RCC 7860 (cell line): ENCODE measurements at places on chromosomes 13 and 19.

DNA sequence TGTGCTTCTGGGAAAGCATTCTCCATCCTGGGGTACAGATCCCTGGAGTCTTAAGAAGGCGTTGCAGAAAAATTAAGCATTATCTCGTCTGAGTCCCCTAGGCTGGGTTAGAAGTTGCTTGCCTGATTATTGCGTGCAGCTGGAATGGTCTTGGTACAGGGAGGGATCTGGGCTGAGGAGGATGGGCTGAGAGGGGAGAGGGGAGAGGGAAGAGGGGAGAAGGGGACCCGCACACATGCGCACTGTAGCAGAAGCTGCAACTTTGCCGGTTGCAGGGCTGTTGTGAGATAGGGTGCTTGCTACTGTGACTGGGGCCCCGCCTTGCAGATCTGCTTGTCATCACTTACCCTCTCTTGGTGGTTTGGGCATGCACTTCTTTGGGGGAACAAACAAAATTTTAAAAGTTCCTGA is 316.8 kb downstream of the DLEU7 start:
- no peak for DNase-seq

DNA sequence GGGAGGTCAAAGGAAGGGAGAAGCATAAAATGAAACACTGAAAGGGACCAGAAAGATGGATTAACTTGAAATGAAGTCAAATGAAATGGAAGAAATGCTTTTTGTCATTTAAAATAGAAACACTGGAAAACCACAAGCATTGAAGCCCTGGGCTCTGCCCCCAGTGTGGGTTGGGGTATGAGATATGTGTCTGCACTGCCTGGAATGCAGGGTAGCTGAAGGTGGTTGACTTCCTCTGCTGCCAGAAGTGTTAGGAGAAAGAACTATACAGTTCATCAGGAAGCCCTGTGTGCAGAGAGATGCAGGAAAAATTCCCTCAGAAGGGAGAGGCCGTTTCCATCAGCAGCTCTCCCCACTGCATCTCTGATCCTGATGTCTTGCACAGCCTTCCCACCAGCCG is 69.2 kb downstream of the DHRS12 start:
- DNase-seq, result no peak

DNA sequence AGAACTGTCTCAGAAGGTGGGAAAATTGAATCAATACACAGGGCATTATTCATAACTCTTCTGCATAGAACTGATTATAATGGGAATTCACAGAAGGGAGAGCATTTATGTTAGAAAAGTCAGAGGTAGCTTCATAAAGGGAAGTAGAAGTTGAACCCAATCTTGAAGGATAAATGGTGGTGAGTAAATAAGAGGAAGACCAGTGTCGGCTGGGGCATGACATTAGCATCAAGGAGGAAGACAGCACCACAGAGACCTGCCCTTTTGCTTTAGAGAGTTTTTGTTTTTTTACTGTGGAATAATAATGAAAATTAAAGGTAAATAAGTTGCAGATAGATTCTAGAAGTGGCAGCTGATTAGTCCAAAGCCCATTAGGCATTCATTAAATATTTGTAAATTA is 21.9 kb downstream of the CDC16 start:
- DNase-seq, result no peak

DNA sequence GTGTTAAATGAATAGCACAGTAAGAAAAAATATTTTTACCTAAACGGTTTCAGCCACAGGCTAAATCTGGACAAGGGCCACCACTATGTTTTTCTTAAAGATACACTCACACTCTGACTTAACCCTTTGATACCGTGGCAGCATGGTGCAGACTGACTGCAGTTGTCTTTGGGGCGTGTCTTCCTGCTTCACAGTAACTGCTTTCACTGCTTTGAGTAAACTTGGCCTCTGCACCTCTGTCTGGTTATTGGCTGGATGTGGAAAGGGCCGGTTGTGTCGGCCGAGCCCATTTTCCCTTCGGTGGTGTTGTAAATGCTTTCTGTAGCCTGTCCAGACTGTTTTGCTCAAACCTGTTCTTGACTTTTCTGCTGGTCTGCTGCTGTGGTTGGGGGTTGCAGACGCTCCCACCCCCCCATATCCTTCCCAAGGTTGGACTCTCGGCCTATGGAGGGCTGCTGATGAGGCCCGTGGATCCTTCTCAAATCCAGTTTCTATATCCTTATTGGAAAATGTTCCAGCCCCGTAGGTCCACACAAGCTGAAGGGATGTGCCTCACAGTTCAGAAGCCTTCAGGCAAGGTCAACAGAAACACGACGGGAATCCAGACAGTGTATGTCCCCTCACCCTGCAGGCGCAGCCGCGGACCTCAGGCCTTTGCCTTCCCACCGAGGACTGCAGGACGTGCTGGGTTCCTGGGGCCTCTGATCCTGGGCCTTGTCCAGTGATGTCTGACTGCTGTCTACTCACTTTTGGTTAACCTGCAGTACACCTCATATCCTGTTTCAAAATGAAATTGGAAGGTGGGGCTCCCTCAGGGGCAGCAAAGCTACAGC is 90.2 kb upstream of the RNF113B start:
- DNase-seq, result peak; percentile 63

GRCh38 chr19:32421589-32422361 is 16.2 kb downstream of the DPY19L3 start:
- DNase-seq, result no peak

DNA sequence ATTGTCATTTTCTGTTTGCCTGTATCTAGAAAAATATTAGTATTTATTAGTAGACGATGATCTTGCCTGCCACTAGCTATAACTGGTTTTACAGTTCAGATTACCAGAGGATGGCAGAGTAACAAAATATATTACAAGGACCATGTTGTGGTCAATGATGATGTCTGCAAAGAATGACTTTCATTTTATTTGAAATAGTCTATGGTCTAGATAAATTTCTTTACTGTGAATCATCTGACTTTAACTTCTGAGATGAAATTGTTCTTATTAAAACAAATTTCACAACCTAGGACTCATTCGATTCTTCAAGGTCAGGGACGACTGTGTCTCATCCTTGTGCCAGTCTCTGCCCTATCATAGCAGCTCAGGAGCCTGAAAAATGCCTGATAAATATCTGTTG is 637.8 kb upstream of the KLF12 start:
- peak; percentile 84 for DNase-seq

- DNase-seq, result no peak
Observed at GRCh38 chr13:113591750-113592149, 7.2 kb downstream of the TFDP1 start.

DNA sequence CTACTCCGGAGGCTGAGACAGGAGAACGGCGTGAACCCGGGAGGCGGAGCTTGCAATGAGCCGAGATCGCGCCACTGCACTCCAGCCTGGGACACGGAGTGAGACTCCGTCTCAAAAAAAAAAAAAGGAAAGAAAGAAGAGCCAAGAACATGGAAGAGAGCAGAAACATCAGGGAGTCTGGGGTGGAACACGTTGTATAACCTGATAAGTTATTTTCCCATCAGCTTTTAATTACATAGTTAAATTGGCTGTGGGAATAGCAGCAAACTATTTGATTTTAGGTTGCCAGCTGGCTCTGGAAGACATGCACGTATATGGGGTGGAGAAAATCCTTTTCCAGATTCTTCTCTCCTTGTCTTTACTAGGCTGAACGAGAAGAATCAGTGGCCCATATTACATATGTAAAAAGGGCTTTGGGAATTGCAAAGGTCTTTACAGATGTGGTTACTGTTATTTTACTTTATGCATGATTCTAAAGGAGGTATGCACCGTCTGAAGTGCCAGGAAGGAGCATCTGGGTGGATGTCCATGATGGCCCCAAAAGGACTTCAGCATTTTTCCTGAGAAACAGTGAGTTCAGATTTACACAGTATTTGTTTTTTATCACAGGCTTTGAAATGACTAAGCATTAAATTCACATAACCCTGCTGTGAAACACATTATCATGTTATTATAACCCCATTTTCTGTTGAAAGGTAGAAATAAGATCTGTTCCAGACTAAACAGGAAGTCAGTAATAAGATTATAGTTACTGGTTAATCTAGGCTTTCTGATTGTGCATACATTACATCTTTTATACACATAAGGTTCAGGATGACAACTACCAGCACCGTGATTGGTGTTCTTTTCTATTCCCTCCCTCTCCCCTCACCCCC is 4.6 kb upstream of the NAA16 start:
- DNase-seq, result no peak

- no peak for DNase-seq
Observed at GRCh38 chr19:57961785-57962184, 12.5 kb downstream of the C19orf18 start.

DNA sequence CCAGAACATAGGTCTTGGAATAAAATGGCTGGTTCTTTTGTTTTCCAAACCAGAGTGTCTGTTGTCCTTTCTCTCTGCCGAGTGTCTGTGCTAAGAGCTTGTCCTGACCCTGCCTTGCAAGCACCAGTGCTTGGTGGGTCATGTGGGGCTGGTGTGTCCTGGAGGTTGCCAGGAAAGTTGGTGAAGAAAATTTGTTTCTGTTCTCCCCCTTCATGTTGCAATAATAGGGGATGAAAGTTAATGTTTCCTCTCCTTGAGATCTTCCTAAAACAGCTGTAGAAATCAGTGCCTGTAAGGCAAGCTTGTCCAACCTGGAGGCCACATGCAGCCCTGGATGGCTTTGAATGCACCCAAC is 2.7 kb downstream of the HAMP start:
- no peak for DNase-seq

GRCh38 chr13:45519493-45519892 is 54.8 kb downstream of the COG3 start:
- no peak for DNase-seq

- DNase-seq, result peak; percentile 56
Observed at GRCh38 chr19:2461751-2462634, 5.2 kb upstream of the LMNB2 start.

GRCh38 chr19:3094601-3095440 is 659 bp downstream of the GNA11 start:
- DNase-seq, result no peak
